ENCODE measurements at places on chromosomes 3 and 15.

- no peak for DNase-seq
Measured at GRCh38 chr3:107065094-107065861, 312.0 kb upstream of the CCDC54 start.

- DNase-seq = no peak
Measured at GRCh38 chr3:15805756-15806266, 8.0 kb upstream of the ANKRD28 start.

DNA sequence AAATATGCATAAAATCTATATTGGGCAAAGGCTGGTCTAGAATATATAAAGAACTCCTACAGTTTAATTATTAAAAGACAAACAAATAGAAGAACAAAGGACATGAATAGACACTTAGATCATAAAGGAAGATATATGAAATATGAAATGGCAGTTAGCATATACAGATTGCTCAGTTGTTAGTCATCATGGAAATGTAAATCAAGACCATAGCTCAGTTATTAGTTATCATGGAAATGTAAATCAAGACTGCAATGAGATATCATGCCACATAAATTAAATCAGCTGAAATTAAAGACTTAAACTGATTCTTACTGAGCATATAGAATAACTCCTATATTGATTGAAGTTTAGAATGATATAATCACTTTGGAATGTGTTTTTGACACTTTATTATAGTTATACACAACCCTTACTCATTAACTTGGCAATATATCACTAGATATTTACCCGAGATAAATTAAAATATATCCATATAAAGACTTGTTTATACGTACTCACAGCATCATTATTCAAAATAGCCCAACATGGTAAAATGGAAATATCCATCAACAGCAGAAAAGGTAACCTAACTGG, 45.2 kb upstream of the GOLGA8B start:
- DNase-seq = no peak

DNA sequence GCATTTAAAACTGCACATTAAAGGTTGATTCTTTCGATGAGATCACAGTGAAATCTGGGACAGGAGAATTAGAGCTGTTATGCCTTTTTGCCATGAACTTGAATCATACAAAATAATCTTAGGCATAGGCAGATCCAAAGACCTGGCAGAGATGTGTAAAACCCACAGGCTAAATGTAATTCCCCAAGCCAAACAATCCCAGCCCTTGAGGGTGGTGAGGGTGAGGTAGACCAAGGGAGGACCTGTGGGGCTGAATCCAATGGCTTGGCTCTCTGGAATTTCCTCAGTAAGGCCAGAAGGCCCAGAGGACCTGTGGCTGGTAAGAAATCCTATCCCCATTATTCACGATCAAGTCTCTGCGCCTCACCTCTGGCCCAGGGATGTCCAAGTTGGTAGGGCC, 80.5 kb upstream of the MEX3B start:
- no peak for DNase-seq

DNA sequence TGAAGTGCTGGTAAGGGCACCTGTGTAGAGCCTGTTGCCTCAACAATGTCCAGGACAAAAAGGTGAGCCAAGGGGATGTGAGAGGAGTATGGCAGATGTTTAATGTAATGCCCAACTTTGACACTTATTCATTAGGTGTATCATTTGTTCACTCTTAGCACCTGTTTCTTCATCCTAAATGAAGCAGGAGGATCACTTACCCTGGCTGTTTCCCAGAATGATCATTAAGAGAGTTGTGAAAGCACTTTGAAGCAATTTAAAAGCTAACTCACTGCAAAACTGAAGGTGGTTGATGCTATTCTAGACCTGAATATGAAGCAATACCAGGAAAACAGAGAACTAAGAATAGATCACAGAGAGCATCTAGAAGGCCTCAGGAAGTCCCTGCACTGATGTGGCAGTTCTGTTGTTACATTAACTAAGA, 3.4 kb upstream of the HHLA2 start:
- no peak for DNase-seq

DNA sequence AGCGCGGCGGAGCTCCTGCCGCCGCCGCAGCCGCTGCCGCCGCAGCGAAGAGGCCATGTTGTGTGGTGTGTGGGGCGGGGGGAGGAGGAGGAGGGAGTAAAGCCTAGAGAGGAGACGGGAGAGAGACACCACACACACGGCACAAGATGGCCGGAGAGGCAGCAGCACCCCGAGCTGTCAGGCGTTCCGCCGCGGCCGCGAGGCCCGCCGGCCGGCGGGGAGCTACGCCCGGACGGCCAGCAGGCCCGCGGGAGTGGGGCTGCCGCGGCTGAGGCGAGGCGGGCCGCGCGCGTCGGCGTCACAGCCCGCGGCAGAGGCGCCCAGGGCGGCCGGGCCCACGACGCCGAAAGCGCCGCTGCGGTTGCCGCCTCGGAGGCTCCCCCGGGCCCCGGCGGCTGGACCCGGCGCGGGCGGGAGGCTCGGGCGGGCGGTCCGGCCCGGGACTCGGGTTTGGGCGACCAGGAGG, 17.4 kb upstream of the CHD2 start:
- no peak for DNase-seq

DNA sequence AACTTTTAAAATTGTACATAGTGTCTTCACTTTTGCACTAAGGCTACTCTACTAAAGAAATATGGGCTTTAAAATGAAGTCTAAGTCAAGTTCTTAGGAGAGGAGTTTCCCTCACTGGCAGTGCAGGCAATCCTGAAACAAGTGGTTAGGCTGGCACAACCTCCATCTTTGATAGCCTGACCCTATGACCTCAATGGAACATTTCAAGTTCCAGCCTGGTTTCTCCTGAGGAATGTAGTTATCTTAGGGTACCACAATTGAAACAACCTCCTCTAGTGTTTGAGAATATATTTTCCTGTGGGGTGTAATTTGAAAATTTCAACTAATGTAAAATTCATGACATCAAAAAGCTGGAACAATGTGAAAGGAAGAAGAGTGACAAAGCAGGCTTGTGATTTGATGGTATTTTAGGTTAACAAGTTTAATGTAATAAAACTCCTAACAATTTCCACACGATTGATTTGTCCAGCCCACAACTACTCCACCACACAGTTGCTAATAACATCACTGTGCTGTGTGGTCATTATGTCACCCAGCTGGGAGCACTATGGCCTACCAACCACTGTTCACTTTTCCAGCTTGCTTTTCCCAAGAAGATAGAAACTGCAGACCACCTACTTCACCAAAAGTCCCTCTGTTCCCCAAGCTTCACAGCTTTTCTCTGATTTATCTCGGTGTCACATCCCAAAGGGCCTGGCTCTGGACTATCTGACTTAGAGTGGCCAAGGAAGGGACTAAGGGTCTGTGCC, 1.8 kb downstream of the WWTR1 start:
- no peak for DNase-seq

GRCh38 chr15:97071668-97072067, 741.2 kb downstream of the NR2F2 start:
- DNase-seq = no peak

DNA sequence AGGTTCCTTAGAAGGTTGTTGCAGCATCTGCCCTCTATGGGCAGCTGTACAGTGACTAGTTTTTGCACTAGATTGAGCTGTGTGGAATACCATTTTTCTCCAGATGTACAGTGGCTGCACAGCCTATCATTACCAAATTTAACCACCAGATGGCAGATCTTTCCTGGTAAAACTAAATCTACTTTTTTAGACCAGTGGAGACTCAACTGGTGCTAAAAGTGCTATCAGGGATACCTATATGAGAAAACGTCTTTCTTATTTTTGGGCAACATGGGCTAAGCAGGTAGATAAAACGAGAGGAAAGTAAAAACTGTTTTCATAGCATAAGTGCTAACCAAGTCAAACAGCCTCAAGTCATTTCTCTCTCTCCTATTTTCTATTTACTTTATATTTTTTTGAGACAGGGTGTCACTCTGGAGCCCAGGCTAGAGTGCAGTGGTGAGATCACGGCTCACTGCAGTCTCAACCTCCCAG, 21.2 kb downstream of the IGSF10 start:
- DNase-seq = no peak

DNA sequence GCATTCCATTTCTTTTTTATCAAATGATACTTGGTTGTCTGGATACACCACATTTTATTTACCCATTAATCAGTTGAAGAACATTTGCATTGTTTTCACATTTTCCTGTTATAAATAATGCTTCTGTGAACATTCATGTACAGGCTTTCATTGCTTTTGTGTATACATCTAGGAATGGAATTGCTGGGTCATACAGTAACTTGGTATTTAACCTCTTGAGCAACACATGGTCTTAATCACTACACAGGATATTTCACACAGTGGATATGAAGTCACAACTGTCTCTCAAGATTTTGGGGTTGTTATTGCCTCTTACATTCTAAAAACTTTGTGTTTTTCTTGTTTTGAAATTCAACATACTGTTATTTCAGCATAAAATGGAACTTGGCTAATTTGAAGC, 48.2 kb downstream of the C3orf85 start:
- no peak for DNase-seq

- DNase-seq = no peak
Measured at GRCh38 chr3:40086890-40087883, 222.3 kb upstream of the EIF1B start.

DNA sequence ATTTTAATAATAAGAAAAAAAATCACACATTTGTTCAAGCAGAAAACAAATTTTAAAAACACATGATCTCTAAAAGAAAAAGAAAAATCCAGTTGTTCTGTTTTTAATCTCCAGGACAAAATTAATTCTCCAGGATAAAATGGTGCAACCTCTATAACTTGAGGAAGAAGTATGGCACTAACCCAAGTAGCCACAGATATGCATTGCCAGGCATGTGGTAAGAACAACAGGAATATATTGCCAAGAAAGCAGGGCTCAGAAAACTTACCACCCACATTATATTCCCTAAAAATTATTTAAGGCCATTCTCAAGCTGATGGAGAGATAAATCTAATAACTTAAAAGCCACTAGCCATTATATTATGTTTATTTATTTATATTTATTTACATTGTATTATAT, 295.7 kb upstream of the TMCO5A start:
- no peak for DNase-seq

- no peak for DNase-seq
Measured at GRCh38 chr3:143786219-143787191, 61.8 kb downstream of the SLC9A9 start.

DNA sequence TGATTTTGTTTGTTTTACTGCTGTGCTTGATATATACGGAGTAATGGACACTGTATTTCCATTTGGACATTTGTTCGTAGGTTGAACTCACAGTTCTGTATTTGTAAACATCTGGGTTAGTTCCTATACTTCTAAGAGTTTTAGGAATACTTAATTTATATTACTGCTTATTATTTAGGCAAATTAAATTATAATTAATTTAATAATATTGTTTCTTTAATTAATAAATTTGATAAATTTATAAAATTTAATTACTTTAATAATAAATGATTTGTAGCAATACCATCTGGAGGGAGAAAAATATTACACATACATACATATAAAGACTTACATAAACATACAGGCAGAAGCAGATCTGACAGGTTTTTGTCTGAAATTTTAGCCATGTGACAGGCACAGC, 14.5 kb upstream of the B4GALT4 start:
- DNase-seq = no peak

DNA sequence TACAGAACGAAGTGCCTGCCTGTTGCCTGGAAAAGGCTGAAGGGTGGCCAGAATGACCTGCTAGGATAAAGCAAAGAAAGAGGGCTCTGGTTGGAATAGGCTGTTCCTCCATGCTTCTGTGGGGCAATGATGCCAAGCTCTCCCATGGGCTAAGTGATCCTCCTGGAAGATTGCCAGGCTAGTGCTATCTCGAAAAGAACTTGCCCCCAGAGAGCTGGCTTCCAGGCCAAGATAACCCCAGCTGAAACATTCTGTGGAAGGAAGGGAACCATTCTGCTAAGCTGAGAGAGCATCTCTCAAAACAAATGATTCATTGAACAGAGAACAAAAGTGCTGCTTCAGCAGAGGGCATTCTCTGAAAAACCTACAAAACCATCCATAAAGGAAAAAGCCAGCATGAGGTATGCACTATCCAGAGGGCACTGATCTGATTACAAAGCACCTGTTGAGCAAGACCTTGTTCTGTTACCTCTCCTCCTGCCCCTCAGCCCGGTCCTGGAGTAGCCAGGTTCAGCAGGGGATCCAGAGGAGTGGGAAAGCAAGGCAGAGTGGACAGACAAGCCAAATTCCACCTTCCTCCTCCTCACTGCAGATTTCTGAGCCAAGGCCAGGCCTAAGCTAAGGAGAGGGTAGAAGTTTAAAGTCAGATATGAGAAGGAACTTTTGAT, 31.9 kb upstream of the SPRED1 start:
- no peak for DNase-seq

- no peak for DNase-seq
Measured at GRCh38 chr3:56322862-56323261, 145.4 kb downstream of the ERC2 start.

DNA sequence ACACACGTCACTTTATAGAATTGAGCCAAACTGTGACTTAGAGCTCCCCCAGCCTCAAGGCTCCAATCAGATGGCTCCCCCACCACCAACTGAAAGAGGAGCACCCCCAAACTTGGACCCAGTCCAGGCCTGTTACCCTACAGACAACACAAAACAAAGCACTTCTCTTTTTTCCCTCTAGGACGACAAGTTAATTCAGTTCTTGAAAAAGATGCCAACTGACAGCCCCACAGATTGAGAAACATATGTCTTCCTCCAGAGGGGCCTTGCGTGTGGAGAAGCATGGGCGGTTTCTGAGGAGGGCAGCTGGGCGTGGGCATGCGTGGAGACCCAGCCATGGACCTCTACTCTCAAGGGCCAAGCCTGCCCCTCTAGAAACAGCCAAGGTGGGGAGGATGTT, 229.5 kb downstream of the SHQ1 start:
- DNase-seq = no peak

DNA sequence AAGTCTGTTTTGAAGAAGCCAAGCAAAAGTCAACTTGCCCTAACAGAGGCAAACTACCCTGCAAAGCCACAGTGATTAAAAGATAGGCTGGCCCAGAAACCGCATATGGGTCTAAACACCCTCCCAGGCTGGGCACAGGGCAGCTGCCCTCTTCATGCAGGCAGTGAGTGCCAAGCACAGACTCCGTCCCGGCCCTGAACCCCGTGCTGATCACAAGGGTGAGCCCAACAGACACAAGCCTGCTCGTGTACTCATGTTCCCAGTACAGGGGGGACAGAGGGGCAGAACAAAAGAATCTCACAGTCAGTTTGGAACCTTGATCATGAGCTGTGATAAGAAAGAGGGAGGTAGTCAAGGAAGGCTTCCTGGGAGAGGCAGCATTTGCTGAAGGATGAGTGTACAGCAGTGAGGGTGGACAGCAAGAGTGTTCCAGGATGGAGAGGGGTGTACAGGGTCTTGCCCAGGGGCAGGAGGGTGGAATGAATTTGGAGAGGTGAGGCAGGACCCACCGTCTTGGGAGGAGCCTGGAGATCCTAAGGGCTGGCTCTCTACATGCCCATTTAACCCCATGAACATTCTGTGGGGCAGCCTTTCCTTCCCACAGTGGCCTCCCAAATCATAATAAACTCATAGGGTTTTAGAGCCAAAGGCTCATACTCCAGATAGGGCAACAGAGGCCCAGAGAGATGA, 43.2 kb upstream of the PRR23E start:
- no peak for DNase-seq

All from stimulated activated CD8-positive, alpha-beta memory T cell treated with anti-CD3 and anti-CD28 coated beads, Interleukin-2, amount 100 ng/mL, for 1 hour (primary cell).